ENCODE measurements at places on chromosomes 11 and 22.

DNA sequence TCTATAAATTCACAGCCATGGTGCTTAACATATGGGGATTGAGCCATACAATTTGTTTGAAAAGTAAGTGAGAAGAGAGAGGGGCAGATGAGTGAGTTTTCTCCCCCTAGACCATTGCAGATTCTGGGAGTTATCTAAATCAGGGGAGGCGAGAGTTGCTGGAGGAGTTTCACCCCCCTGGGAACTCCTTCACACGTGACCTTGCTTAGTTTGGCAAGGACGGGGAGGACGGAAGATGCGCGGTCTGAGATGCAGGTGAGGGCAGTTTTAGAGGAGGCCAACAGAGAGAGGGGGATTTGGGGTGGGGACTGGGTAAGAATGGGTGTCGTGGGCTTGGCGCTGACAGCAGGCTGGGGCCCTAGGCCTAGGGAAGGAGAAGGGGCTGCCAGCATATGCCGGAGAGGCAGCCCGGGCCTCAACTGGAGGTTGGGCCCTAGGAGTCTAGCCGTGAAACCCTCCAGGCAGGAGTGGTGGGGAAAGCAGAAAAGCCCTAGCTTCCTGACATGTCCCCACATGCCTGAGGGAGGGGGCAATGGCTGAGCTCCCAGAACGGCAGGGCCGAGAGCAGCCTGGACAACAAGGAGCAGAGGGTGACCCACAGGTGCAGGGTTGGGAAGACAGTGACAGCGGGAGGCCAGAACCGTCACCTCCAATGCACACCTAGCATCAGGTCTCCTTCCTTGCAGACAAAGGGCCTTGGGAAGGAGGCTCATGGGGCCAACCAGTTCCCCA, 63.9 kb downstream of the ELFN2 start:
- DNase-seq: no peak

DNA sequence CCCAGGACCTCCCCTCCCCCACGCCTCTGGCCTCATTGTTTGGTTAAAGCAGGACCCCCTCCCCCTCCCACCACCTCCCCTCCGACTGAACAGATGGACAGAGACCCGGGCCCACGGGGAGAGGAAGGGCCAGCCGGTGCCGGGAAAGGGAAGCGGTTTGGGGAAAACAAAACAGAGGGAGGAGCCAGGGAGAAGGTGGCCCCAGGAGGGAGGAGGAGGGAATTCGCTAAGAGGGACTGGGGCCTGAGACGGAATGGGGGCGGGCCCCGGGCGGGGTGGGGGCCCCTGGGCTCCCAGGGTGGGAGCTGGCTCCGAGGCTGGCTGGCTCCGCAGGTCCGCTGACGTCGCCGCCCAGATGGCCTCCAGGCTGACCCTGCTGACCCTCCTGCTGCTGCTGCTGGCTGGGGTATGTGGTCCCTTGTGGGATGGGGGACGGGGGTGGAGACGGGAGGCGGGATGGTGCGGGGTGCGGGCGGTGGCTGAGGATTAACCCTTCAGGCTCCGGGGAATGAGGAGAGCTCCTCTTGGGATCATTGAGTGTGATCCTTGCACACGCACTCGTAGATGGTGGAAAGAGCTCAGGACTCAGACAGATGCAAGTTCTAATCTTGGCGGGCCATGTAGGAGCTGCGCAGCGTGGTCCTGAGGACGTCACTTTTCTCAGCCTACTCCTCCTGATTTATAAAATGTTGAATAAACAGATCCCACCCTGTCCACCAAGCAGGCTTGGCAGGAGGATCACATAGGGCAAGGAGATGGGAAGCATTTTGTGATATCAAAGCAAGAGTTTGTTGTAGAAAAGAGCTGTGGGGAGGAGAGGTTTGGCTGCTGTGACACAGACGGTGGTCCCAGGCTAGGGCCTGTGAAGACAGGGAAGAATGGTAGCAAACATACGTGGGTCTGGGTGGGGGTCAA, 688 bp downstream of the SERPING1 start:
- DNase-seq: no peak

GRCh38 chr22:32319861-32320406, 37.7 kb upstream of the RFPL3 start:
- no peak for DNase-seq

- DNase-seq: no peak
Measured at GRCh38 chr11:128448200-128448886, 139.0 kb downstream of the ETS1 start.

GRCh38 chr11:64445651-64446050, 86.7 kb downstream of the RPS6KA4 start:
- no peak for DNase-seq

DNA sequence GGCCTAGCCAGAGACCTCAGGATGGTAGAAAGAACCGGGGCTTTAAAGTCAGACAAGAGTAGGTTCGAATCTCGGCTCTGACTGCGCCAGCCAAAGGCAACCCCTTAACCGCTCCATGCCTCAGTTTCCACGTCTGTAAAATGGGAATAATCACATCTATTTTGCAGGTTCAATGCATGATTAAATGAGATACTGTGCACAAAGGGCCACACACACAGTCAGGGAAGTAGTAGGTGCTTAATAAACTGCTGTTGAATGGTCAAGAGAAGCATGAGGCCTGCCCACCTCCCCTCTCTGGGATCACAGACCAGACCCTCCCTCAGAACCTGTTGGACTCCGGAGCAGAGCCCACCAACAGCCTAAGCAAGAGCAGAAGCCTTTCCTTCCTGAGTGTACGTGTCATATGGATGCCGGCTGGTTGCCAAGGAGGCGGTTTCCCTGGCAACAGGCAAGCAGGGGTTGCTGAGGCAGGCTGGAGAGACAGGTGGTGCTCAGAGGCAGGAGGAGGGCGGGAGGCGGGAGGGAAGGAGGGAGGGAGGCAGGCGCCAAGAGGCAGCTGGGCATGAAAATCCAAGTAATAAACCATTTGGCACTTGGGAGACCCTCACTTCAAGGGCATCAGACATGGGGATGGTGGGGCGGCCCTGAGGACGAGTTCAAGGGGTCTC, 43.9 kb downstream of the NFAM1 start:
- DNase-seq: no peak

GRCh38 chr22:23565305-23565914, 14.7 kb downstream of the IGLL1 start:
- DNase-seq: peak; percentile 11

DNA sequence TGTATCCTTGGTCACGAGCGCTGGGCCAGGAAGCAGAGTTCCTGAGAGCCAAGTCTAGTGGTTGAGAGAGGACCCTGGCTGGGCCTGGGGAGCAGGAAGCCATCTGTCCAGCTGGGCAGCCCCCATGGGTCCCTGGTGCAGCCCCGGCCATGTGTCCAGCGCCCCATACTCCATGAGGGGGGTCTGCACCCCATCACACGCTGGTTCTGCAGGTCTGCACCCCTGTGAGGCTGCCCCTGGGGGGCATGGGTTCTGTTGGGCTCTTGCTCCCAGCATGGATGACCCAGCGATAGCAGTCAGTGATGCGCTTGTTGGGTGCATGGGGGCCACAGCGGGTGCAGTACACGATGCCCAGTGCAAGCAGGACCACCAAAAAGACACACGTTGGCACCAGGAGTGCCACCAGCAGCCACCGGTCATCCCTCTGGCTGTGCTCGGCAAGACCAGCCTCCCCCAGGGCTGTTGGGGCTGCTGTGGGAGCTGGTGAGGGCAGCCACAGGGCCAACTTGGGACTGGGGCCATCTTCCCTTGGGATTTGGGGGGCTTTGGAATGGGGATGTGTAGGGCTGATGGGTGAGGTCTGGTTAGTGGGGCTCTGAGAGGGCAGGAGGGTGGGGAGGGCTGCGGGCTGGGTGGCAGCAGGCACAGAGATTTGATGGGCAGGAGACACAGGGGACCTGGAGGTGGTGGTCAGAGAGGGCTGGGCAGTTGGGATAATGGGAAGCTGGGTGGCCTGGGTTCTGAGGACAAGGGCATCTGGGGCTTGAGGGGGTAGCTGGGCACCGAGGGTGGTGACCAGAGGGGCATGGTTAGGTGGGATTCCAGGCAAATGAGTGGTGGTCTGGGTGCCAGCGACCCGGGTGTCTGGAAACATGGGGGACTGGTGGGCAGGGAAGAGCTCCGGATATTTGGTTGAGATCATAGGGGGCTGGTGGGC, 2.0 kb downstream of the CD248 start:
- no peak for DNase-seq

DNA sequence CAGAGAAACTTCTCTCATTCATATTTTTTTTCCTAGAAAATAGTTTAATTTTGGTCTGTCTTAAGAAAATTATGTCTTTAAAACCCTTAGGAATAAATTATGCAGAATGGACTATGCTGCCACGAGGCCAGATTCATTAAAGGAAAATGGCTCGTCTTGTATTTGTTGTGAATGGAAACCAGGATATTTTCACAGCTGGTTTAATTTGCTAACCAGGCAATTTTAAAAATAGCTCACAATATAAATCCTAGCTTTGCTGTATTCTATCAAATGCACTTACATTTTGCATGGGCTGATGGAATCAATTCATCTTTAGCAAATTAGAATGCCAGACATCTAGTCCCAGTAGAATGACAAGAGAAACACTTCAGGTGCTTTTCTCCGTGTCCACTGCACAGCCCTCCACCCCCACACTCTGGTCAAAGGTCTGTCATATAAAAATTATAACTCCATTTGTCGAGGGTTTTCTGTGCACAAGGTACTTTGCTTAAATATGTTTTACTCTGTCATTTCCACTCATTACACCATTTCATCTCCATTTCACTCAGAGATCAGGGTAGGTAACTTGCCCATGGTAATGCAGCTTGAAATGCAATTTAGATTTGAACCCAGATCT, 20.3 kb upstream of the TNRC6B start:
- DNase-seq: no peak

GRCh38 chr22:17846326-17846992, 72.2 kb upstream of the BID start:
- DNase-seq: no peak

DNA sequence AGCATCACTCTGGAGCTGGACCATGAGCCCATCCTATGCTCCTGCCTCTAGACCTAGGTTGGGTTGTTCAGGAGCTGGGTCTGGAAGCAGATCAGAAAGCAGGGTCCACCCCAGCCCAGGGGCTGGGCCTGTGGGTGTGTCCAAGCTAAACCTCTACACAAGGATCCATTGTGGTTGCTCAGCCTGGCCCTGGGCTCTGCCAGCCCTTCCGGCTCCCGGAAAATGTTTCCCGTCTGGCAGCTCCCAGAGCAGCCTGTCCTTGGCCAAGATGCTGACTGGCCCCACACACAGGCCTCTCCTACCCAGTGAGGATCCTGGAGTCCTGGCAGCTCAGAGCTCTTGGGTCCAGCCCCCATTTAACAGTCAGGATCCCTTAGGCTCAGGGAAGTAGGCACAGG, 35.3 kb upstream of the FCHSD2 start:
- DNase-seq: no peak

- no peak for DNase-seq
Measured at GRCh38 chr11:104738918-104739317, 159.3 kb downstream of the CASP12 start.

- no peak for DNase-seq
Measured at GRCh38 chr22:38724926-38725571, 19.3 kb downstream of the GTPBP1 start.

- peak; percentile 75 for DNase-seq
Measured at GRCh38 chr11:13462311-13462900, 616 bp downstream of the BTBD10 start.

GRCh38 chr11:70587075-70587389, 188.7 kb downstream of the CTTN start:
- DNase-seq: no peak

GRCh38 chr11:9344061-9344680, 29.8 kb upstream of the TMEM41B start:
- DNase-seq: no peak

DNA sequence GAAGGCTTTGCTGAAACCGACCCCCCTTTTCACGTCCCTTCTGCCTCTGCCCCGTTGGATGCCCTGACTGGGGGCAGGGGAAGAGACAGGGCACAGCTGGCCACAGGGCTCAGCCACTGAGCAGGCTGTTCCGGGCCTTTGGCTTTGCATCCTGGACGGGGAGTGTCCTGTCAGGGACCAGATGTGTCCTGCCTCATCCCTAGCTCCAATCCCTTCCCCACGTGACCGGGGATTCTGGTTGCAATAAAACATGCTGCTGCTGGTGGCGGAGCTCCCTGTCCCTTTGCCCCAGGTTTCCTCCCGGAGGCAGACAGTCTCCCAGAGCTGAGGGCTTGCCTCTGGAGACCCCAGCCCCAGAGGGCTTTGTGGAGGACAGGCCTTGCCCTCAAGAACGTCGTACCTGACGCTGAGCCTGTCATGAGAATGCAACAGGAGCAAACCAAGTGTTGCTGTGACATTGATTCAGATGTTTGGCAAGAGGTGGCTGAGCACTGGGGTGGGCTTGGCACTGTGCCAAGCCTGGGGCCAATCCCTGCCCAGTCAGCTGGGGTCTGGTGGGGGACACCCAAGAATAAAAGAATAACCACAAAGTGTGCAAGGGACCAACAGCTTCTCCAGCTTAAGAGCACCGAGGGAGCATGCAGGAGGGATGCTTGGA, 7.3 kb downstream of the CDC42EP2 start:
- DNase-seq: no peak

- DNase-seq: no peak
Measured at GRCh38 chr11:115220911-115221310, 283.3 kb downstream of the CADM1 start.

GRCh38 chr11:2302896-2303626, 1.2 kb downstream of the TSPAN32 start:
- no peak for DNase-seq

GRCh38 chr11:45659818-45660160, 5.6 kb downstream of the CHST1 start:
- DNase-seq: no peak

DNA sequence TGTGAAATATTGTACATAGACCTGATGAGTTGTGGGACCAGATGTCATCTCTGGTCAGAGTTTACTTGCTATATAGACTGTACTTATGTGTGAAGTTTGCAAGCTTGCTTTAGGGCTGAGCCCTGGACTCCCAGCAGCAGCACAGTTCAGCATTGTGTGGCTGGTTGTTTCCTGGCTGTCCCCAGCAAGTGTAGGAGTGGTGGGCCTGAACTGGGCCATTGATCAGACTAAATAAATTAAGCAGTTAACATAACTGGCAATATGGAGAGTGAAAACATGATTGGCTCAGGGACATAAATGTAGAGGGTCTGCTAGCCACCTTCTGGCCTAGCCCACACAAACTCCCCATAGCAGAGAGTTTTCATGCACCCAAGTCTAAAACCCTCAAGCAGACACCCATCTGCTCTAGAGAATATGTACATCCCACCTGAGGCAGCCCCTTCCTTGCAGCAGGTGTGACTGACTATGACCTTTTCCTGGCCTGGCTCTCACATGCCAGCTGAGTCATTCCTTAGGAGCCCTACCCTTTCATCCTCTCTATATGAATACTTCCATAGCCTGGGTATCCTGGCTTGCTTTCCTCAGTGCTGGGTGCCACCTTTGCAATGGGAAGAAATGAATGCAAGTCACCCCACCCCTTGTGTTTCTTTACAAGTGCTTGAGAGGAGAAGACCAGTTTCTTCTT, 12.3 kb downstream of the PIK3IP1 start:
- no peak for DNase-seq

GRCh38 chr11:44725016-44725685, 1.6 kb upstream of the TSPAN18 start:
- DNase-seq: no peak

- no peak for DNase-seq
Measured at GRCh38 chr11:123799438-123799837, 6.7 kb downstream of the OR6M1 start.

GRCh38 chr11:58807343-58807742, 37.2 kb downstream of the GLYATL2 start:
- no peak for DNase-seq
